DMS 273 treated with DMSO at 0.1 percent for 48 hours (cell line): ENCODE measurements at places on chromosomes 3 and 15.

DNA sequence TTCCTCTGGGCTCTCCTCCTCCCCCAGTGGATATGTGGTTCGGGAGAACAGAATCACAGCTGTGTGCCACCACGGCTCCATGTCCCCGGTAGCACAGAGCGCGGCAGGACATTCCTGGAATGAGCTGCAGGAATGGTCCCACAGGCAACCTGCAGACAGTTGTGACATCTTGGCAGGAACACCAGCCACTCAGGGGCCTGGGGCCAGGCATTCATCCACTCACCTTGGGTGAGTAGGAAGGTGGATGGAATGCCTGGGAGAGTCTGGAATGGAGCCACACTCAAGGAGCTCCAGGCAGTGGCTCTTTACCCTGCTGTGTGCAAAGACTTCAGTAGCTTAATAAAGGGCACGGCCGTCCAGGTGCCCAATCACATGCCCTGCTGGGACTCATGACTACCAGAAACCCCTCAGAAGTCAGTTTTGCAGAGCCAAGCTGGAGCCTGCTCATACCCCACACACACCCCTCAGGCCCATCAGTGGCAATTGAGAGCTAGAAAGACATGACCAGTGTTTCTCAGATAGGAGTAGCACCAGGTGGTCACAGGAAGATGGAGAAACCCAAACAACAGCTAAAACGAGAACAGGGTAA, 117.3 kb upstream of the PRR20G start:
- no peak for DNase-seq

GRCh38 chr3:192597506-192597905, 129.8 kb downstream of the FGF12 start:
- no peak for DNase-seq

GRCh38 chr3:57958642-57959422, 49.4 kb upstream of the FLNB start:
- DNase-seq: no peak

GRCh38 chr3:127395663-127396355, 108.0 kb upstream of the PRR20G start:
- DNase-seq: no peak

GRCh38 chr15:29225534-29226234, 43.9 kb downstream of the NSMCE3 start:
- no peak for DNase-seq

DNA sequence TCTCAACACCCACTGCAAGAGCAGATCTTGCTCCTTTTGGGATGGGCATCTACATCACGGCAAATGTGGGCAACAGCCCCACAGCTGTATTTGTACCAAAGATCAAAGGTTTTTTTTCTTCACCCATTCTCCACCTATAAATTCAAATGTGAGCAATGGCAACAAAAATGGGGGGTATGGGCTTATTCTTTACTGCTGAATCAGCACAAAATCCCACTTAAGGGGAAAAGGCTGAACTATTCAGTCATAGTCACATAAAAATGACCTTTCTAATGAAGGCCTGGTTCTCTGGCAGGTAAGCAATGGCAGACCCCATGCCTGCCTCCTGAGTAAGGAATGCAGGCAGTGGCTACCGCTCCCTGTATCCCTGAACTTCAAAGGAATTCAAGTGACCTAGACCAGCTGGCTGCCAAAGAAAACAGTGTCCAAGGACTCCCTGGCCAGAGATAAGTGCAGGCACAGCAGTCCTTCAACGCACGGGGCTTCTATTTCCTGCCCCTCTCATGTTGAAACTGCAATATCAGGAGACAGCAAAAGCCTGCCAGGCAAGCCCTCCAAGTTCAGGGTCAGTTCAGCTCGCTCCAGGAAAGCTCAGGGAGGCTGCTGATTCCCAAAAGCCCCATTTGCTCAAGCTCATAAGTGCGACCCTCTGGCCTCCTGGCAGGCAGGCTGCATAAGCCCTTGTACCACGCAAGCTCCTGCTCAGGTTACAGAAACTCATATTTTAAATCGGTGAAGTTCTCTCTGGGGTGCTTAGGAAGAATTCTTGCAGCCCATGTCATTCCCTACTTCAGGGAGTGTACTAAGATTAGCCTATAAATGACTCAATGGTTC, 134.1 kb downstream of the PDZRN3 start:
- DNase-seq: no peak

GRCh38 chr3:144381607-144382006, 410.0 kb downstream of the DIPK2A start:
- DNase-seq: no peak

DNA sequence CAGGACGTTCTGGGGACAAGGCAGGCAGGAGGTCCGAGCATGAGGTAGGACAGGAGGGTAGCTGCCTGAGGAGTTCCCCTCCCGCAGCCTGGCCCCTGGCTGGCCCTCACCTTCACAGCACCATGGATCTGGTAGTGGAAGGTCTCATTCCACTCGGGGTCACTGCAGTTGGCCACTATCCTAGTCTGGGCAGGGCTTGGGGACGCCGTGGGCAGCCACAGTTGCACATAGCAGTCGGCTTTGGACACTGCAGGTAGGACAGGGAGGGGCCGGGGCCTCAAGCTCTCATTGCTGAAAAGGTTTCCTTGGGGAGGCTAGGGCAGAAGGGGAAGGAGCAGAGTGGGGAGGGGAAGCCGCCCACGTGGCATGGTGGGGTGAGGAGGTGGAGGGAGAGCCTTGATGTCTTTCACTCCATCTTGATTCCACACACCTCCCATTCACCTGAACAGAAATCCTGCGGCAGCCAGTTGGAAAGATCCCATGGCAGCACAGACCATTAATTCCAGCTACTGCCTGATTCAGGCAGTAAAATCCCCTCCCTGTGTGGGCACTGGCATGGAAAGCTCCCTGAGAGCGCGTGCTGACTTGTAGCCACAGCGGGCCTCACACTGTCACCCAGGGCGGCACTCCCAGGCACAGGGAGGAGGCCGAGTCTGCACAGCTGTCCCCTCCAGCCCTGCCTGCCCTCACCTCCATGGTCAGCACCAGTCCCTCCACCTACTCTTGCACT, 2.1 kb downstream of the PLA2G4F start:
- no peak for DNase-seq

DNA sequence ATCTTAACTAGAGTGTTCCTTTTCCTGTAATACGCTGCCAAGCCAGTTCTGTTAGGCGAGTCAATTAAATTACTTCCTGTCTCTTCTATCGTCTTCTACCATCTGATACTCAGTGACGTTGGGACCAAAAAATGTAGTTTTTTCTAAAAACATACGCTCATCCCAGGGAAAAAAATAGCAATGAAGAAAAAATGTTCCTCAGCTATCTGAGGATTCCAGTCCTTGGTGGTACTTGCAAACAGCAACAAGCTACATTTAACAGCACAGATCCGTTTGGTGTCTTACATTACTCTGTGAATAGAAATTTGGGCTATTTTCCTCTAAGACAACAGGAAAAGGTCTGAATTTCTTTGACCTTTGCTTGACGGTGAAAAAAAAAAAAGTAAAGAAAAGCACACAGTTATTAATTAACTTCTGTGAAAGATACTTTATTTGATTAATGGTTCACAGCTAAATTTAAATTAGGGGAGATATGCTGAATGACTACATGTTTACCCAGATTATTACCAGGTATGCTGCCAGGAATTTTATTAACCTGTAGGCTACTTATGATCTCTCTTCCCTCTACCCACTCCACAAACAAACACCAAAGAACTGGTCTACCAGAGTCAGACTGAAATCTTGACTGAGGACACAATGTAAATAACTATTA, 254.4 kb upstream of the ZPLD1 start:
- no peak for DNase-seq

GRCh38 chr3:111954228-111954990, 24.4 kb upstream of the ABHD10 start:
- no peak for DNase-seq

- DNase-seq: no peak
Measured at GRCh38 chr3:146542978-146543377, 1.4 kb downstream of the PLSCR1 start.

GRCh38 chr15:74422652-74423430, 10.9 kb downstream of the SEMA7A start:
- no peak for DNase-seq

DNA sequence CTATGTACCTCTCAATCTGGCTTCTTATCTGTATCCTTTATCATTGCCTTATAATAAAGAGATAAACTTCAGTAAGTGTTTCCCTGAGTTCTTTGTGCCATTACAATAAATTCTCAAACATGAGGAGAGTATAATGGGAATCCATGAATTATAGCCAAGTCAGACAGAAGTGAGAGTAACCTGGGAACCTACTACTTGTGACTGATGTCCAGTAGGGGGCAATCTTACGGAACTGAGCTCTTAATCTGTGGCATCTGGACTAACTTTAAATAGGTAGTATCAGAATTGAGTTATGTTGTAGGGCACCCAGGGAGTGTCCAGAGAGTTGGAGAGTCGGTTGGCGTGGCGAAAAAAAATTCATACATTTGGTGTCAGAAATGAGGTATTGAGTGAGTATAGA, 542.6 kb downstream of the ZBBX start:
- peak; percentile 53 for DNase-seq

GRCh38 chr3:50167841-50168209, 12.7 kb downstream of the SEMA3F start:
- no peak for DNase-seq

DNA sequence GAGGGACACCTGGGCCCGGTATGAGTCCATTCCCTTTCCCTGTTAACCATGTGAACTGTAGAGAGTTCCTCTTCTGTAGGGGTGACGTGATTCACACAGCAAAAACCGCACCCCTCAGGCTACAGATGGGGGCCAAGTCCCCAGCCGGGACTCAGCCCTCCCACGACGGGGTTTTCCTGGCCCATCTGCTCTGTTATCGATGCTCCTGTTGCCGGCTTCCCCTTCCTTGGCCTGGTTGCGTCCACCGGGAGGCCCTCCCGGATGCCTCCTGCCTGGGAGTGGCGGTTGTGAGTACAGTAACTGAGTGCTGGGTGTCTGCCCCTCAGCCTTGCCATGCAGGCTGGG, 817 bp upstream of the PLXNA1 start:
- no peak for DNase-seq

DNA sequence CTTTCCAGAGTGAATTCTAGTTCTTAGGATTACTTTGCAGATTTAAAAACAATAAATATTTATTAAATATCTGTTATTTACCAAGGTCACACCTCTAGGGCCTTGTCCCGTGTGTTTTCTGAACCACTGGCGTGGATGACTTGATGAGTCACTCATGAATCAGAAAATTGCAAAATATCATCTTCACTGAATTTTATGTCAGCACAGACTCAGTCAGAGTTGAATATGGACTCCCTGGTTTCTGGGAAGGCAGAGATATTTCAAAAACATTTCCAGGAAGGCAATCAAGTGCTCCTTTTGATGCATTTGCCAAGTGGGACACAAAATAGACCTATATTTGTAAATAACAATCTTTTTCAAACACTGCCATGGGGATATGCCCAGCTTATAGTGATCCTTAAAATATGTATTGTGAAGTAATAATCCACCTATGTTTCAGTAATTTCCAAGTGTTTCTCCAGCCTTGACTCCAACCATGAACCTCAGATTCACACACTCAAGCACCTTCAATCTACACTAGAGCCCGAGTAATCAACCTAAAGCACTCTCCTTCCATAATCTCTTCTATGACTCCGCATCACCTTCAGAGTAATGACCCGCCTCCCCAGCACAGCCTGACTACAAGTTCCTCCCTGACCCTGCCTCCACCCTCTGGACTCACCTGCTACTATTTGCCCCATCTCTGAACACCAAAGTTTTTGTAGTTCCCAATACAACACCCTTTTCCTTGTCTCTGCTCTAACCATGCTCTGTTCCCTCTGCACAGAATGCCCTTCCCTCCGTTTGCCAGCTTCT, 24.3 kb downstream of the DPH3 start:
- no peak for DNase-seq
